ENCODE measurements at places on chromosomes 11 and 22. TPM values are rescaled to one million over a fixed set of nuclear protein-coding genes. Genes with fewer than 3 reads are reported as not detected.

The ENTHD1 gene
- total RNA-seq, result not detected

- H3K4me3 ChIP-seq, result no peak overlapping the region
- H3K4me1 ChIP-seq, result no peaks in the 10 kb centered on the region
- no peak for DNase-seq
- no peaks in the 10 kb centered on the region for H3K36me3 ChIP-seq
- no peaks in the 10 kb centered on the region for H3K27me3 ChIP-seq
Observed at GRCh38 chr11:115466122-115466521, 38.1 kb downstream of the CADM1 start.

DNA sequence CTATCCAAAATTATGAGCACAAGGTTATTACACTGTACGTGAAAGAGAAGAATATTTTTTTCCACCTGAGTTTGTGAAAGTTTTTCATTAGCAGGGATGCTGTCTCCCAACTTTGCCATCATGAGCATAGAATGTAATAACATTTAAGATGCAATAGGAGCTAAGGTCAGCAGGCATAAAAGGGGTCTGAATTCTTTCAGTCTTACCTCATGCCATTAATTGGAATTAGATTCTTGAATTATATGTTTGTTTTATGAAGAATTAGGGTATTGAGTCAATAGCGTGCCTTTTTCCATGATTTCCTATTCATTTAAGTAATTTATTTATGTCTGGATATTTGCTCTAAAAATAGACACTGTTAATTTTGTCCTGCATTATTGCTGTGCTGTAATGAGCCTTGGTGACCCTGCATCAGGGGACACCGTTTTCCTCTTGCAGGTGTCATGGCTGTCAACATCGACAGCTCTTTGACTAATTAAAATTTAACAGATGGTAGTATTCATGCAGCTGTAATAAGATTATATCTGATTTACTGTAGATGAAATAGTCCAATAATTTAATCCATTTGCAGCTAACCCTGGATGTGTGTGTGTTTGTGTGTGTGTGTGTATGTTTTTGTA is 637.5 kb downstream of the NELL1 start:
- H3K4me3 ChIP-seq, result no peak overlapping the region
- no peak overlapping the region for H3K27ac ChIP-seq
- DNase-seq, result no peak
- no peaks in the 10 kb centered on the region for H3K4me1 ChIP-seq
- no peaks in the 10 kb centered on the region for H3K27me3 ChIP-seq

- H3K4me1 ChIP-seq, result peaks cover 35% of the 10 kb centered on the region
- H3K27me3 ChIP-seq, result no peaks in the 10 kb centered on the region
- H3K27ac ChIP-seq, result peak overlapping the region; percentile 72
- DNase-seq, result no peak
Observed at GRCh38 chr22:40449676-40450035, 79.3 kb downstream of the SGSM3 start.

The MIAT gene
- 0.59 TPM for total RNA-seq

The SIK2 gene
- total RNA-seq, result 20.5 TPM

DNA sequence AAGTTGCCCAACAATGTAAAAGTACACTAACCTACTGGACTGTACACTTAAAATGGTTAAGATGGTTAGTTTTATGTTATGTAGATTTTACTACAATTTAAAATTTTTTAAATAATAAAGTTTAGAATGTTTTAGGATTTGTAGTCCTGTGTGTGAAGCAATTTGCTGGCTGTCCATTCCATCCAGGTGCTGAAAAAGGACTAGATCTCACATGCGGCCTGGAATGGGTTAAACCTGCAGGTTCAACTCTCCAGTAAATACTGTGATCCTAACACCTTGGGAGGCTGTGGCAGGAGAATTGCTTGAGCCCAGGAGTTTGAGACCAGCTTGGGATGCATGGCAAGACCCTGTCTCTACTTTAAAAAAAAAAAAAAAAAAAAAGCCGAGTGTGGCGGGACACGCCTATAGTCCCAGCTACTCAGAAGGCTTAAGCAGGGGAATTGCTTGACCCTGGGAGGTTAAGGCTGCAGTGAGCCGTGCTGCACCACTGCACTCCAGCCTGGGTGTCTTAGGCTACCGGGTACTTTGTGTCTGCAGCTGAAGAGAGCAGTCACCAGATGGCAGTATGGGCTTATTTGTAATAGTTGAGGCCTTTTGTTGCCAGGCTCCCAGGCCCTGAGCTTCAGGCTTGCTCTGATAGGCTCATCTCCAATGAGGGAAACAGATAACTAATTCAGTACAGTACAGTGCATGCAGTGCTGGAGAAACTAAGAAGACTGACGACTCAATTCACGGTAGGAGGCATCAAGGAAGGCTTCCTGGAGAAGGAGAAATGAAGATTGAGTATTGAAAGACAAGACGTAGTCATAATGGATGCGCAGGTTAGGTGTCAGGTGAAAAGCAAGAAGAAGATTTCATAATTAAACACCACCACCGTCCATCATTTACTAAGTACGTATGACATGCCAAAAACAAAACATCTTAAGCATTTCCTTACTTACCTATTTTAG is 64.7 kb upstream of the ASPHD2 start:
- DNase-seq, result peak; percentile 26
- H3K27ac ChIP-seq, result no peak overlapping the region
- H3K4me3 ChIP-seq, result no peak overlapping the region
- peaks cover 8% of the 10 kb centered on the region for H3K4me1 ChIP-seq
- no peaks in the 10 kb centered on the region for H3K36me3 ChIP-seq

The C11orf97 gene
- total RNA-seq, result not detected

The KLHL35 gene
- 0.42 TPM for total RNA-seq

DNA sequence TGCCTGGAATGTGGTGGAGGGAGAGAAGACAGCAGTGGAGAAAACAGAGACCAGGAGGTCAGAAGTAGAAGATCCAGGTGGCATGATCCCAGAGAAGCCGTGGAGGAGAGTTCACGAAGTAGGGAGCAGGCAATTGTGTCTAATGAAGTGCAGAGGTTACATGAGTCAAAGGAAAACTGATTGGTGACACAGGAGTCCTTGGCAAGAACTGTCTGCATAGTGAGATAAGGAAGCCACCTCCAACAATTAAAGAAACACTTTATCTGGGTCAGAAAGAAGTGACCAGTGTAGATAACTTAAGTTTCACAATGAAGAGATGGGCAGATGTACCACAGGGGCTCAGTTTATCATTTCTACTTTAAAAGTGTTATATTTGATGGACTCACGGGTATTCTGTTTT is 57.0 kb upstream of the PTH start:
- H3K4me1 ChIP-seq, result no peaks in the 10 kb centered on the region
- no peak for DNase-seq
- no peaks in the 10 kb centered on the region for H3K36me3 ChIP-seq
- no peak overlapping the region for H3K4me3 ChIP-seq
- no peak overlapping the region for H3K27ac ChIP-seq
- H3K27me3 ChIP-seq, result no peaks in the 10 kb centered on the region

- H3K36me3 ChIP-seq, result peaks cover 3% of the 10 kb centered on the region
- H3K4me3 ChIP-seq, result peak overlapping the region; percentile 86
- no peak for DNase-seq
- H3K27ac ChIP-seq, result peak overlapping the region; percentile 100
Observed at GRCh38 chr11:65434667-65435410, 12.2 kb downstream of the NEAT1 start.

DNA sequence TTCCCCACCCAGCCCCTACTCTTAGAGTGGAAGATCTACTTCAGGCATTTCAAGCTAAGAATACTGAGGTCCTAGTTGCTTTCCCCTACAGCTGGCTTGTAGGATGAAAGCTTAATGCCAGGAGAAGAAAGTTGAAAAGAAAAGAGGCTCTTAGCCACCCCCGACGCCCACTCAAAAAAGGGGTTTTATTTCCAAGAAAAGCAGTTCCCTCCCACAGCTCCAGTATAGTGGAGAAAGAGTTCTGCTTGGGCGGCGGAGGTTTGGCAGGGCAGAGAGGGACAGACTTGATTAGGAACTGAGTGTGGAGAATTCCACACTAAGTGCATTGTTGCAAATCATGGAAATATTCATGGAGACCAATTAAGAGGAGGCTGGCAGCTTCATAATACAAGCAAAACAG is 470.9 kb downstream of the ETS1 start:
- H3K36me3 ChIP-seq, result no peaks in the 10 kb centered on the region
- no peak overlapping the region for H3K4me3 ChIP-seq
- no peaks in the 10 kb centered on the region for H3K27me3 ChIP-seq

The OR52B6 gene
- total RNA-seq, result not detected

- H3K27ac ChIP-seq, result no peak overlapping the region
- H3K36me3 ChIP-seq, result no peaks in the 10 kb centered on the region
- DNase-seq, result no peak
Observed at GRCh38 chr22:33635766-33636165, 284.5 kb downstream of the LARGE1 start.

GRCh38 chr11:79675081-79675480 is 234.3 kb upstream of the TENM4 start:
- DNase-seq, result no peak
- no peaks in the 10 kb centered on the region for H3K36me3 ChIP-seq
- H3K27ac ChIP-seq, result no peak overlapping the region

DNA sequence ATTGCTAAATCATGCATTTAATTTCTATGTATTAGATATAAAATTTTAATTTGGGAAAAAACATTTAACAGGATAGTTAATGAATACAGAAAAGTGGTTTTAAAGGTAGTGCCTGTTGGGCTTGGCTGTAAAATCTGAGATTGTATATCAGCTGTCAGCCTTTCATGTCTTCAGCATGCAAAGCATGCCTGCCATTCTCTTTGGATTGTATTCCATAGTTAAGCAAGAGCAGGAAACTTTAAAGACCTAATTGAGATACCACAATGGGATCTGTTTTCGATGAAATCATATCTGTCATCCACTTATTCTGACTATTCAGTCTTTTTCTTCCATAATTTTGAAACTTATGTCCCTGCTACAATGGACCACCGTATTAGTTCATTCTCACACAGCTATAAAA is 451.0 kb upstream of the DDI1 start:
- H3K4me1 ChIP-seq, result peaks cover 14% of the 10 kb centered on the region
- no peaks in the 10 kb centered on the region for H3K27me3 ChIP-seq
- H3K4me3 ChIP-seq, result no peak overlapping the region
- no peak for DNase-seq
- no peaks in the 10 kb centered on the region for H3K36me3 ChIP-seq

DNA sequence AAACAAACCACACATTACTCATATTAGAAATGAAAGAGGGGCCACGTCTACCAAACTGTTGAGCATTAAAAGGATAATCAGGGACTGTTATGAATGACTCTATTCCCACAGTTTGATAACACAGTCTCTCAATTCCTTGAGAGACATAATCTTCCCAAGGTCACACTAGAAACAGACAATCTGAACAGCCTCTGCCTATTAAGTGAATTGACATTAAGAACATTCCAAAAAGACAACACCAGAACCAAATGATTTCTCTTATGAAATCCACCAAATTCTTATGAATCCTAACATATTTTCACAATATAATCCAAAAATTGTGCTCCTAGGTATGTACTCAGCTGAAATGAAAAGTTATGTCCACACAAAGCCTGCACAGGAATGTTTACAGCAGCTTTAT is 4.6 kb downstream of the RFPL1 start:
- no peak for DNase-seq
- no peak overlapping the region for H3K4me3 ChIP-seq
- H3K4me1 ChIP-seq, result no peaks in the 10 kb centered on the region
- no peak overlapping the region for H3K27ac ChIP-seq

DNA sequence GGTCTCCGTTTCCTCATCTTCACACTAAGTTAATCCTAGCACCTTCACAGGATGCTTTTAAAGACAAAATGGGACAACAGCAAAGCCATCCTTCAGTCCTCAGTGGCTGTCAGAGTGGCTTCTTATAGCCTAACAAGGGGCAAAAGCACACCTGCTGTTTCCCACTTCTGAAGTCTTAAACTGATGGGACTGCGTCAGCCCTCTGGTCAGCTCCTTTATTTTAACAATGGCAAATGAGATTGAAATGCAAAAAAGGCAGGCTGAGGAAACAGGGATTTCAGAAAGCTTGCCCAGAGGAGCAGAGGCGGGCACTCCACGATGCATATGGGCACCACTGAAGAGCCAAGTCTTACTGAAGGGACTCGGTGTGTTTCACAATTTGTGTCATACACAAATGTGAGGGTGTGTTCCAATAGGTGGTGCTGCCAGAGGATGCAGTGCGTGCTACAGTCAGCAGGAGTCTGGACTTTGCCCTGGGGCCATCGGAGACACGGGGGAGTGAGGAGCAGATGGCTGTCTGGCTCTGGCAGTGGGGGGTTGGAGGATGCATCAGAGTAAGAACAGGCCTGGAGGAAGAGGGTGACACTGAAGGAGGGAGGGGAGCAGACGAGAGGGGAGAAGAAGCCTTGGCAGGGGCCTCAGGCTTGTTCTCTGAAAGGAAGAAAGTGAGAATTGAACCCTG is 47.3 kb downstream of the TENM4 start:
- no peak overlapping the region for H3K4me3 ChIP-seq
- no peak overlapping the region for H3K27ac ChIP-seq

DNA sequence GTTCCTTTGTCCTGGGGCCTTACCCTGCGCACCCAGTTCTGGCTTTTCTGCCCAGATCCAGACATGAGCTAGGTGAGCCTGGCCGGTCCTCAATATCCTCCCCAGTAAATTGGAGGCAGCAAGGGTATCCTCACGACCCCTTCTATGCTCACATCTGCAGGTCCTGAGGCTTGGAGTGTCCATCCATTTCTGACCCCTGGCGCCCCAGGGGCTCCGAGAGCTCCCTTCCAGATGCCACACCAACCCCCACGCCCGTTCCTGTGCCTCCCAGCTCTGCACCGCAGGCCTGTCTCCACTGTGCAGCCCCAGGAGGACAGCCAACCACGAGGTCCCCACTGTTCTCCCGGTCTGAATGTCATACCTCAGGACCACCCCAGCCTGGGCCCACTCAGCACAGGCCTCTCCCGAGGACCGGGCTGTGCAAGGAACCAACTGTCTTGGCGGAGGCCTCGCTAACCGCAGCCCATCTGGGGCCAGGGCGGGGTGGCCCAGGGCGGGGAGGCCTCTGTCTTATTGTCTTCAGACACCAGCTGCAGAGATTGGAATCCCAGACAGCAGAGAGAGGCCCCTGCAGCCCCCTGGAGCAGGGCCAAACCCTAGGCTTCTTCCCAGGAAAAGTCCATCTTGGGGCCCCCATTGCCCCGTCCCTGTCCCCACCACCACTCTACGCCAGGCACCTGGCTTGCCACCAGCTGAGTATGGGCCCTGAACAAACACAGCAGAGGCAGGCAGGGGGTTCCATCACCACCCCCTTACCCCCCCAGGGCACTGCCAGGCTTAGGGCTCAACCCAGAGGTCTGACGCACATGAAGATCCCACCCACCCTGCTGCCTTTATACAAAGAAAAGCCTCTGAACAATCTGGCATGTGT is 39.3 kb downstream of the ALX4 start:
- no peaks in the 10 kb centered on the region for H3K27me3 ChIP-seq
- H3K27ac ChIP-seq, result no peak overlapping the region
- DNase-seq, result no peak
- H3K4me1 ChIP-seq, result no peaks in the 10 kb centered on the region
- no peak overlapping the region for H3K4me3 ChIP-seq

The CCDC88B gene
- total RNA-seq, result 1.4 TPM

The ATG2A gene
- 21.4 TPM for total RNA-seq

The GGT1 gene
- total RNA-seq, result 2.4 TPM

Measured in psoas muscle (tissue), 8 donors.